T-helper 17 cell (primary cell): ENCODE measurements at places on chromosomes 12 and 14.
A peak's percentile ranks its signal among the peaks of the same experiment; 100 is the strongest.

- no peak for DNase-seq
These were observed 26.5 kb upstream of the USP44 start for GRCh38 chr12:95577820-95578219.

- no peak for DNase-seq
These were observed 20.0 kb downstream of the SARNP start for GRCh38 chr12:55797550-55797949.

- no peak for DNase-seq
These were observed 136.1 kb downstream of the FGD4 start for GRCh38 chr12:32535288-32535999.

GRCh38 chr14:50340045-50340444 lies 27.9 kb downstream of the DMAC2L start:
- no peak for DNase-seq

GRCh38 chr14:64717870-64718269 lies 13.6 kb downstream of the PLEKHG3 start:
- no peak for DNase-seq

DNA sequence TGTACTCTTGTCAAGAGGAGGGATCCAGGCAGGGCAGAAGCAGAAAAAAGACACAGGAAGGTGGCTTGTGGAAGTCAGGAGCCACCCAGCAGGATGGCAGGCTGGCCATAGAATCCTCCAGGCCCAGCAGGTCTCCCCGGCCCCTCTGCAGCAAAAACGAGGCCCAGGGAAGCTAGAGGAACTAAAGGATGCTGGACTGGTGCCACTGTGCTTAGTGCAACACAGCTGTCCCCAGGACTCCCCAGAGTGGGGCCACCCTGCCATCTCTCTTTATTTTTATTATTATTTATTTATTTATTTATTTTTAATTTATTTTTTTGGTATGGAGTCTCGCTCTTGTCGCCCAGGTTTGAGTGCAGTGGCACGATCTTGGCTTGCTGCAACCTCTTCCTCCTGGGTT lies 54.1 kb downstream of the PITPNM2 start:
- no peak for DNase-seq

DNA sequence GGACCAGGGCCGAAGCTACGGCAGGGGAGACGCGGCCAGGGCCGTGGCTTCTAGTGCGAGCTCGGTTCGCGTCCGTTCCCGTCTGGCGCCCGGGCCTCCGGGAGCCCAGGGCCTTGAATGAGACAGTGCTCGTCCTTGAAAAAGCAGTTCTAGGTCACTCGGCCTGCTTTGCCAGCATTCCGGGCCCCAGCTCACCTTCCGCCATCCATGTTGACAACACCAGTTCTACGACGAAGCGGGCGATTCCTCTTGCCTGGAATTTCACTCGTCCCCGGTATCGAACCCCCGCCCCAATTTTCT lies 4.5 kb downstream of the OR10AD1 start:
- DNase-seq: peak; percentile 14

DNA sequence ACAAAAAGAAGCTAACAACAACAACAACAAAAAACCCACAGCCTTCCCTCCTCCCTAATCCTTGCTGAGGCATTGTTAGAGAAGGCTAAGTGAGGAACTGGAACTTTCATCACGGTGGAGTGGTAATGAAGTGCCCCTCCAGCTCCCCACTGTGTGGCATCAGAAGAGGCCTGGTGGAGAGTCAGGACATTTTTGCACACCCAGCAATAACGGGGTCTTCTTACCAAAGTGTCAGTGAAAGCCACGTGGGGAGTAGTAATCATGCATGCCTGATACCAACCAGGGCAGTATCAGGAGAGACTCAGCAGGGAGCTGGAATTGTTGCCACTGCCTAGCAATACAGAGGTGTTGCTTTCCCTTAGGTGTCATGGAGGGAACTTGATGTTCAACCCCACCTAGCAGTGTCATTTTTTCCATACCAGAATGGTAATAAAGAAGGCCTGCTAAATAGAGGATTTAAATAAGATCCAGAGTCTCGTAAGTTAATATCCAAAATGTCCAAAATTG lies 299.7 kb upstream of the RGS6 start:
- DNase-seq: no peak

DNA sequence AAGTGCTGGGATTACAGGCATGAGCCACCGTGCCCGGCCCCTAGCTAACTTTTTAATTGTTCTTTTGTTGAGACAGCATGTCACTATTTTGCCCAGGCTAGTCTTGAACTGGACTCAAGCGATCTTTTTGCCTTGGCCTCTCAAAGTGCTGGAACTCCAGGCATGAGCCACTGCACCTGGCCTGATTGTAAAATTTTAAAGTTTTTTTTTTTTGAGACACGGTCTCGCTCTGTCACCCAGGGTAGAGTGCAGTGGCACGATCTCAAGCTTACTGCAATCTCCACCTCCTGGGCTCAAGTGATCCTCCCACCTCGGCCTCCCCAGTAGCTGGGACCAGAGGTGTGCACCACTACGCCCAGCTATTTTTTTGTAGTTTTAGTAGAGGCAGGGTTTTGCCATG lies 79.1 kb upstream of the SINHCAF start:
- no peak for DNase-seq

DNA sequence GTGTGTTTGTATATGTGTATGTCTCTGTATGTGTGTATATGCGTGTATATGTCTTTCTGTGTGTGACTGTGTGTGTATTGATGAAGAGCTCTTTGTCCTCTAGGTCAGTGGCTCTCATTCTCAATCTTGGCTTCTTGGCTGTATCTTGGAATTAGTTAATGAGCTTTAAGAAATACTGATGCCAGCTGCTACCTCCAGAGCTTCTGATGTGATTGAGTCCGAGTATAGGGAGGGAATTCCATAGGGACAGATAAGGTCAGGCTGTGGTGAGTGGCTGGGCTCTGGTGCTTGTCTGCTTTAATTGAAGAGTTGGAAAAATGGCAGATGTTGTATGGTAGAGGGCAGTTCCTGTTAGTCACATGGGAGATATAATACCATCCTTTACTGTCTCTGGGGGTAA lies 140.1 kb downstream of the C12orf75 start:
- no peak for DNase-seq

DNA sequence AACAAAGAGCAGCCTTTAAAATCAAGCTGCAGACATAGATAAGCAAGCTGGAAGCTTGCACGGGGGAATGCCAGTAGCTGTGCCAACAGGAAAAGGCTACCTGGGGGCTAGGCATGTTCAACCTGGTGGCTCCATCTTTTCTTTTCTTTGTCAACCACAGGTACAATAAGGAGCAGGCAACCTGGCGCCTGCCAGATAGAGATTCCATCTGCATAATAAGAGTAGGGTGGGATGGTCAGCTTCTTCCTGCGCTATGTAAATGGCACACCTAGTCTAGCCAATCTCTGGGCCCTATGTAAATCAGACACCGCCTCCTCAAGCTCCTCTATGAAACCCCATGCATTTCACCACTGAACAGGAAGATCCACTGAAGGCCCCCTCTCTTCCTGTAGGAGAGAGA lies 87.4 kb upstream of the PKP2 start:
- no peak for DNase-seq

- no peak for DNase-seq
These were observed 39.5 kb downstream of the FOXN3 start for GRCh38 chr14:89377544-89377943.

DNA sequence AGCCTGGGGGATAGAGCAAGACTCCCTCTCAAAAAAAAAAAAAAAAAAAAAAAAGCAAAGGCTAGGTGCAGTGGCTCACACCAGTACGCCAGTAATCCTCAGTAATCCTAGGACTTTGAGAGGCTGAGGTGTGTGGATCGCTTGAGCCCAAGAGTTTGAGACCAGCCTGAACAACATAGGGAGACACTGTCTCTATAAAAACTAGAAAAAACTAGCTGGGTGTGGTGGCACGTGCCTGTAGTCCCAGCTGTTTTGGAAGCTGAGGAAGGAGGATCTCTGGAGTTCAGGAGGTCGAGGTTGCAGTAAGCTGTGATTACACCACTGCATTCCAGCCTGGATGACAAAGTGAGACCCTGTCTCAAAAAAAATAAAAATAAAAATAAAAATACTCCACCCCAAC lies 8.9 kb upstream of the RBM25 start:
- DNase-seq: no peak

DNA sequence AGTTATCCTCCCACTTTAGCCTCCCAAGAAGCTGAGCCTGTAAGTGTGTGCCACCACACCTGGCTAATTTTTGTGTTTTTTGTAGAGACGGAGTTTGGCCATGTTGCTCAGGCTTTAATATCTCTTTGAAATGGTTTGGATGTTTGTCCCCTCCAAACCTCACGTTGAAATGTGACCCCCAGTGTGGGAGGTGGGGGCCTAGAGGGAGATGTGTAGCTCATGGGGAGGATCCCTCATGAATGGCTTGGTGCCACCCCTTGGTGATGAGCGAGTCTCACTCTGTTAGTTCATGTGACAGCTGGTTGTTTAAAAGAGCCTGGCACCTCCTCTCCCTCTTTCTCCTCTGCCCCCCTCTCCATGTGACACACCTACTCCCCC lies 23.6 kb upstream of the TTC7B start:
- DNase-seq: no peak

DNA sequence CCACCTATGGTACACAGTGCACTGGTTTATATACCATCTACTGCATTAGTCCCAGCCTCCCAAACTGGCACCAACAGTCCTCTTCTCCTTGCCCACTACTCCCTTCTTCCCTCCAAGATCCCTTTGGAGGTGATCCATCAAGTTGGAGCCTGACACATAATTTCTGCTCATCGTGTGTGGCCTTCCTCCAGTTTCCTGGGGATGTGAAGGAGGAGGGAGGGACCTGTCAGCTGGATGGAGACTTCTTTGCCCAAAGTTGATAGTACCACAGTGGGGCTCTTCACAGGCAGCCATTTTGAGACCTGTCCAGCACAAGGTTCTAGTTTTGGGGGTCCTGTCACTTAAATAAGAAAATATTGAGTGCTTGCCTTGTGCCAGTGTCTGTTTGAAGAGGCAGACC lies 17.1 kb upstream of the CTDSP2 start:
- DNase-seq: no peak

GRCh38 chr14:86521031-86521730 lies 991.2 kb downstream of the FLRT2 start:
- no peak for DNase-seq

- DNase-seq: no peak
These were observed 900.4 kb upstream of the MDGA2 start for GRCh38 chr14:48575772-48576171.

DNA sequence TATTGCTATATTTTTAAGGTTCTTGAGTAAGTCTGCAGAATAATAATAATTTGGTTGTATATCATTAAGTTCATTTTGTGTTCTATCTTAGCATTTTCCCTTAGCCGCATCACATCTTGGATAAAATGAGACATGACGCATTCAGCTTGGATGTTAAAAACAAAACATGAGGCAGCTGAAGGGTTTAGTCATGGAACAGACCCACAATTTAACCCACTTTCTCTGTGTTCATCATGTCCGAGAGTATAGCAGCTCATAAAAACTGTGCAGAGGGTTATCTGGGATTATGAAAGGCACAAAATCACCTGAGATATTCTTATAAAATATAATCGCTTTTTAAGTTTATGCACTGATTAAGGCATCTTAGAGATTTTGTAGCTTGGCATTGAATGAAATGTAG lies 219.3 kb downstream of the TRHDE start:
- DNase-seq: no peak

DNA sequence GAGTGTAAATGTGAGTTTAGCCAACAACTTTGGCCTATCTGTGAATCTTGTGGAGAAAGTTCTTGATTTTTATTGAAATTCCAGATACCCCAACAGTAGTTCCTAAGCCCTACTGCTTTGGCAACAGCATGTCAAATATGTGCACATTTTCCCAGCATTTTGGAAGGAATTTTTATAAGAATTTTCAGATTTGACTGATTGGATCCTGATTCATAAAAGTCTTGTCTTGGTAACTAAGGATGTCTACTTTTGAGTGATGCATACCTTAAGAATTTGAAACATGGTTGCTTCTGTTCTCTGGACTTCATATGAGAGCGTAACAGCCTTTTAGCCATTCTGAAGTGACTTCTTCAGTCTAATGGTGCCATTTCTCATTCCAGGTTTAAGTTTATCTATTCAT lies 106.7 kb downstream of the ANO4 start:
- no peak for DNase-seq

GRCh38 chr12:111412830-111413441 lies 7.2 kb downstream of the SH2B3 start:
- DNase-seq: no peak

DNA sequence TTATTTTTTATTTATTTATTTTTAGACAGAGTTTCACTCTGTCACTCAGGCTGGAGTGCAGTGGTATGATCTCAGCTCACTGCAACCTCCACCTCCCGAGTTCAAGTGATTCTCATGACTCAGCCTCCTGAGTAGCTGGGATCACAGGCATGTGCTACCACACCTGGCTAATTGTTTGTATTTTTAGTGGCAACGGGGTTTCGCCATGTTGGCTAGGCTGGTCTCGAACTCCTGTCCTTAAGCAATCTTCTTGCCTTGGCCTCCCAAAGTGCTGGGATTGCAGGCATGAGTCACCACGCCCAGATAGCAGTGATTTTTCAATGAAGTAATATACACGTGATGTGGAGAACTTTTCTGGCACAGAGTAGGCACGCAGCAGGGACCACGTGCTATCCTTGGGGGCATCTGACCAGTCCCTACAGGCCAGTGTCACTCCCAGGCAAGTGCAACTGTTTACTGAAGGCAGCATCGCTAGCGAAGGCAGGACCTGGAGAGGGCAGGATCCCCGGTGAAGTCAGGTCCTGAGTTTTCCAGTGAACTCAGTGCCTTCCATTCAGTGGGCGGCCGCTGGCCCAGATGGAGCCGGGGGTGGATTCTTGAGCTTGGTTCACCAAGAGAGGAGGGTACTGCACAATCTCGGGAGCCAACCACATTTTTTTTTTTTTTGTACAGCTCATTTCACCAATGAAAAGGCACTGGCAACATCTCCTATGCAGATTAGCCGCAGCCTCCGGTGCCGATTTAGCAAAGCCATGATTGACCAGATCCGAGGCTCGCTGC lies 11.1 kb upstream of the CLMN start:
- DNase-seq: no peak

- DNase-seq: no peak
These were observed 68.9 kb downstream of the BAZ1A start for GRCh38 chr14:34806257-34806656.

GRCh38 chr12:93521225-93522080 lies 51.0 kb upstream of the SOCS2 start:
- no peak for DNase-seq

- DNase-seq: no peak
These were observed 30.0 kb downstream of the DGLUCY start for GRCh38 chr14:91143862-91144261.

GRCh38 chr14:50647753-50648152 lies 20.4 kb downstream of the SAV1 start:
- no peak for DNase-seq

GRCh38 chr12:129788506-129789084 lies 115.2 kb downstream of the TMEM132D start:
- DNase-seq: no peak

- no peak for DNase-seq
These were observed 196.9 kb downstream of the BCL11B start for GRCh38 chr14:99075061-99075460.

- DNase-seq: no peak
These were observed 130.4 kb downstream of the DICER1 start for GRCh38 chr14:95026851-95027463.

DNA sequence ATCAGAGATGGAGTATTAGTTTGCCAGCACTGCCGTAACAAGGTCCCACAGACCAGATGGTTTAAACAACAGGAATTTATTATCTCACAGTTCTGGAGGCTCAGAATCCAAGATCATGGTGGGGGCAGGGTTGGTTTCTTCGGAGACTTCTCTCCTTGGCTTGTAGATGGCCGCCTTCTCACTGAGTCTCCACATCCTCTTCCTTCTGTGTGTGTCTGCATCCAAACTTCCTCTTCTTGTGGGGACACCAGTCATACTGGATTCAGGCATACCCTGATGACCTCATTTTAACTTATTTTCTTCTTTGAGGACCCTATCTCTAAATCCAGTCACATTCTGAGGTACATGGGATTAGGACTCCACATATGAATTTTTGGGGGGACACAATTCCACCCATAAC lies 455.5 kb downstream of the RGS6 start:
- DNase-seq: no peak
